ENCODE measurements at places on chromosomes 6 and 20.

GRCh38 chr6:82270881-82271635 is 23.5 kb upstream of the IBTK start:
- DNase-seq, result peak; percentile 34

DNA sequence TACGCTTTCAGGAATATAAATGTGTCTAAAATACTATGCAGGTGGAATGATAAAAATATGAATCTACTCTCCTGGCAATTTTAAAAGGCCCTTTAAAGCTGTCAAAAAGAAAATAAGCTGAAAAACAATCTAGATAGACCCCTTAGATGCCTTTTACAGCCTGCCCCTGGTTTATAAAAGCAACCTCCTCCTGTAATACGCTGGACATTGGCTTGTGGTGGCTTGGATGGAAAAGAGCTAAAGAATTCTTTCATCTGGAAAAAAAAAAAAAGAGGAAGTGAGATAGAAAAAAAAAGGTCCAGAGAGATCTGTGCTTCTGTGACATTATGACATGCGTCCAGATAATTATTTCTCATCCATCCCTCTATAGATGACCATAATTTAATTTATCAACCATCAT is 115.9 kb upstream of the NRSN1 start:
- DNase-seq, result no peak

GRCh38 chr6:100228437-100228833 is 234.4 kb upstream of the MCHR2 start:
- DNase-seq, result no peak

GRCh38 chr6:90483116-90483839 is 103.6 kb downstream of the MAP3K7 start:
- no peak for DNase-seq

DNA sequence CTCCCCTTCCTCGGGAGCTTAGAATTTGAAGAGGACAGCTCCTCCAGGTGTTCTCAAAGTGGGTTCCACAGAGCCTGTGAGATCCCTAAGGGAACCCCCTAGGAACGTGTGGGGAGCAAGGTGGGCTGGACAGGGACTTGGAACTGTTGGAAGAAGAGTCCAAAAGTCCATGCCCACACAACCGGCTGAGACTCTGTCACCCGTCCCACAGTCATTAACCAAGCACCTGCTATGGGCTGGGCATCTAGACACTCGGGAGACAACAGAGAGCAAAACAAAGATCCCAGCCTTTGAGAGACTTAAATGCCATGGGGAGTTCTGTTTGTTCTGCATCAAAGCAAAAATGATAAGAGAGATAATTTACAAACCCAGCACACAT is 51.9 kb upstream of the SAYSD1 start:
- DNase-seq, result no peak

DNA sequence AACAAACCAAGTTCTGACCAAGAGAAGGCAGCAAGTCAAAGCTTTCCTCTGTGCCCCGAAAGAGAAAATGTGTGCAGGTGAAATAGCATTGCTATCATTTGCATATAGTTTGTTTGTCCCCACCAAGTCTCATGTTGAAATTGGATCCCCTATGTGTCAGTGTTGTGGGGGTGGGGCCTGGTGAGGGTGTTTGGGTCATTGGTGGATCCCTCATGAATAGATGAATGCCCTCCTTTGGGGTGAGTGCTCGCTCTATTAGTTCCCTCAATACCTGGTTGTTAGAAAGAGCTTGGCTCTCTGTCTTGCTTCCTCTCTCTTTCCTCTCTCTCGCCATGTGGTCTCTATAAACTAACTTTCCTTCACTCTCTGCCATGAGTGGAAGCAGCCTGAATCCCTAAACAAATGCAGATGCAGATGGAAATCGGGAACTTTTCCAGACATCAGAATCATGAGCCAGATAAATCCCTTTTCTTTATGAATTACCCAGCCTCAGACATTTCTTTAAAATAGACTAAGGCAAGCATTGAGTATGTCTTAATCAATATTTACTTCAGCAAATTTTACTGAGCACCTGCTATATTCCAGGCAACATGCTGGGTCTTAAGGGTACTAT is 43.8 kb upstream of the SYNDIG1 start:
- peak; percentile 91 for DNase-seq

DNA sequence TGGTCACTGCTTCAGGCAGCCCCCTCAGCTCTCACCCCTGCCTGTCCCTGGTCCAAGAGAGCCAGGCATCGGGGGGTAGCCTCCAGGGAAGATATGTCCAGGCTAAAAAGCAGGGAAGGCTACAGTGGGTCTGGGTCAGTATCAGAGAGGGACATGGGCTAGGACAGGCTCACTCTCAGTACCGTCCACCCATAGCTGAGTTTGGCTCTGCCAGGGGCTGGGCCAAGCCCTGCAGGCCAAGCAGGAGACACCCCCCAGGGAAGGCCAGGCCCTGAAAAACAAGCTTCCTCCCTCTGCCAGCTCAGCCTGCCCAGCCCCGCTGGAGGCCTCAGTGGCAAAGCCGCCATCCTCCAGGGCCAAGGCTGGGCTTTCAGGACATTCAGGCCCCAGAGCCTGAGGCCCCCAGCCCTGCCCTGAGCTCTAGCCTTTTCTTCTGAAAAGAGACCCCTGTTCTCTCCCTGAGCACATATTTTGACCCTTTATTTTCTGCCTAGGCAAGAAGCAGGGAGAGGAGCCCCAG is 28.6 kb upstream of the TGM2 start:
- no peak for DNase-seq

- no peak for DNase-seq
Measured at GRCh38 chr6:93391965-93392364, 27.4 kb downstream of the EPHA7 start.

DNA sequence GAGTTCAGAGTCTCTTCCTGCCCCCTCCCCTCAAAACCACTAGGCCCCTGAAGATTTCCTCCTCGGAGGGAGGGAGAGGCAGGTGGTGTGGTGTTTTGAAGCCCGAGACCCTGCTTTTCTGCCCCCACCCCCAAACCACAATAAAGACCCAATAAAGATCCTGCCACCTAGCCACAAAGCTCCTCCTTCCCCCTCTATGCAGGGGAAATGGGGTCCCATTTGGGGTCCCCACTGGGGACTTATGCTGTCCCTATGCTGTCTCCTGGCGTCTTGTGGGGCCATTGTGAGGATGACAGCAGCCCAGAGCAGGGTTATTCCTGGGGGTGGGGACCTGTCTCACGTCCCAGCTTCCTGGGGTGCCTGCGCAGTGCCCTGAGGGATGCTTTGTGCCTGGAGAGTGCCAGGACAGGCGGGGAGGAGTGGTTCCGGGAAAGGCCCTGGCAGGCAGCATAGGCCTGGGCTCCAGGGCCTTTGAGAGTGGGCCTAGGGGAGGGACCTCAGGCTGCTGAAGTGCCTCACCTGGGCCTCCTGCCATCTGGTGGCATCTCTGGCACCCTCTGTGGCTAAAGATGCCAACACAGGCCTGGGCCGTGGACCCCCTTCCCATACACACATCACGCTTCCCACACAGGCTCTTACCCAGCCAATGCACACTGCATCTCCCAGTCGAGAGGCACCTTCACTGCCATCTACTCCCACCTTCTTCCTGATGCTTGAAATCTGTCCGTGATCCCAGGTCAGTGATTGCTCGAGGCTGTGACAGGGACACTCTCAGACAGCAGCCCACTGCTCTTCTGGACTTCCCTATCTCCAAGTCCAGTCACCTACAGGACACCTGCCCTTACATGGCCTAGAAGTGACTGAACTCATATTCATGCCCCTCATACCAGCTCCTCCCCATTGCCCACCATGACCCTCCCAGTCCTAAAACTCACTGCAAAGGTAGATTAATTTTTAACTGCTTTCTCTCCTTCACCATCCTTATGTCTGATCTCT is 7.9 kb upstream of the ARMC12 start:
- no peak for DNase-seq

Data from NCI-H526 treated with DMSO at 0.1 percent for 48 hours (cell line).